ENCODE measurements at places on chromosomes 1 and 21.

DNA sequence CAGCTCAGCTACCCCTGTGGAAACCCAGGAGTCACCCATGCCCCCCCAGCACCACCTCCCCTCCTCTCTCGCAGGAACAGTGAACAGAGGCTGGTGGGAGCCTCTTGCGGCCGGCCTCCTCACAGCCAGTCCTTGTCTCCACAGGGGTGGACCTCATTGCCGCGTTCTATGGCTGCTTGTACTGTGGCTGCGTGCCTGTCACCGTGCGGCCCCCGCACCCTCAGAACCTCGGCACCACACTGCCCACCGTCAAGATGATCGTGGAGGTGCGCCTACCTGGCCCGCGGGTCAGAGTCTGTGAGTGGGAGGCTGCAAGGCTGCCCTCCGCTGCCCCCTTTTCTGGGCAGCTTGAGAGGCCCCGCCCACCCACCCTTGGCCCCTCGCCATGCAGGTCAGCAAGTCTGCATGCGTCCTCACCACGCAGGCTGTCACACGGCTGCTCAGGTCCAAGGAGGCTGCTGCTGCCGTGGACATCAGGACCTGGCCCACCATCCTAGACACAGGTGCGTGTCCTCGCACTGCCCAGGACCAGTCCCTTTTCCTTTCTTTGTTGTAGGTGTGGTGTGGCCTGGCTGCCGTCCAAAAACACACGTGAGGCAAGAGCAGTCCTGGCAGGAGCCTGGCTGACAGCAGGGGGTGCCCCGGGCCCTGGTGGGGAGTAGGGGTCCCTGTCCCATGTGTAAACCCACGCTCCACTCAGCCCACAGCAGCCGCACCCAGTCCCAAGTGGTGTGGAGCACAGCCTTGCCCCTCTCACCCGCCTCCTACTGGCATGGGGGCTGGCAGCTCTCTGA is 50.3 kb downstream of the S100B start:
- DNase-seq = no peak

GRCh38 chr1:23397908-23398307 is 26.6 kb downstream of the TCEA3 start:
- no peak for DNase-seq

DNA sequence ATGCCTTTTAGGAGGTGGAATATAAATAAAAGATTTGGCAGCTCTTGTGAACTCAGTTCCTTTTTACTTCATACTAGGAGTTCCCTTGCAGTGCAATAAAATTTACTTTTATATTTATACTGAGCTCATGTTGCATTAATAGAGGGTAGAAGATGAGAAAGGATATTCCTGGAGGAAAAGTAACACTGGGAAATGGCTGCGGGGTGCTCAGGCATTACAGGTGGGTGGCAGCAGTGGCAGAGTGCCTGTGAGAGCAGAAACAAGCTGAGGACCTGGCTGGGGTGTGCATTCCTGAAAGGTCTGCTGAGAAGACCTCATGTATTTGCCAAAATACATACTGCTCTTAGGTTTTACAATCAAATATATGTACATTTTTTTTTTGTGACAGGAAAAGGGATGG is 126.9 kb downstream of the COQ8A start:
- no peak for DNase-seq

GRCh38 chr1:167991546-167991945 is 54.7 kb upstream of the MPC2 start:
- DNase-seq = peak; percentile 28

- DNase-seq = no peak
Measured at GRCh38 chr1:56137521-56138505, 441.6 kb downstream of the PLPP3 start.

DNA sequence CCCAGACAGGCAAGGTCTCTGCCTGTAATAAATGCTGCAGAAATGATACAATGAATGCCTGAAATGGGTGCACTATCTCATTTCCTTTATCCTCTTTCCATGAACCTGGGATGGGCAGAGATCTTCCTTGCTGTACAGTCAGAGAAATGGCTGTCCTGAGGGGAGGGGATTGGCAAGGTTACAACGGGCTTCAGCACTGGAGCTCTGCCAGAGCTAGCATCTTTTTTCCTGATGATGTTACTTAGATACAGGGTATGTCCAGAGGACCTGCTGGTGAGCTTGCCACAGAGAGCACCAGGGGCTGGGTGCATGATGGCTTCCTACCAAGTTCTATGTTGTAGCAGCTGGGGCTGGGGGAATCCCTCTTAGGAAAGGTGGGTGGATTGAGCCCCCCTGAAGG is 115.1 kb downstream of the PLXNA2 start:
- DNase-seq = no peak

GRCh38 chr1:158124999-158125398 is 55.7 kb upstream of the CD1D start:
- peak; percentile 80 for DNase-seq

DNA sequence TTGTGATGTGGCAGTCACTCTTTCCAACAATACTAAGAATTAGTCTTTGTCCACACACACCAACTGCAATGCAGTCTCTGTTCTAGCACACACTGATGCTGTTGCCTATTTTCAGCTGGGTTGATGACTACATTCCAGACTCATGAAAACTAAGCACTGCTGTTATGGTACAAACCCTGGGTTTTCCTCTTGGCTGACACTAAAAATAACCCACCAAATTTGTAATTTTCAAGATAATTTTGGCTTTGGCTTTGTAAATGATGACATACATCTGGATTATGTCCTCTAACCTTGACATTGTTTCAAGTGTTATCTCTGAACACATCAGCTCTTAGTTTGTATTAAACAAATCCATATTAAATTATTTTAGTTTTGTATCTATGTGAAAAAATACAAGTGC is 444.8 kb downstream of the PTPRC start:
- no peak for DNase-seq

- no peak for DNase-seq
Measured at GRCh38 chr1:172486805-172487454, 43.1 kb upstream of the PIGC start.

DNA sequence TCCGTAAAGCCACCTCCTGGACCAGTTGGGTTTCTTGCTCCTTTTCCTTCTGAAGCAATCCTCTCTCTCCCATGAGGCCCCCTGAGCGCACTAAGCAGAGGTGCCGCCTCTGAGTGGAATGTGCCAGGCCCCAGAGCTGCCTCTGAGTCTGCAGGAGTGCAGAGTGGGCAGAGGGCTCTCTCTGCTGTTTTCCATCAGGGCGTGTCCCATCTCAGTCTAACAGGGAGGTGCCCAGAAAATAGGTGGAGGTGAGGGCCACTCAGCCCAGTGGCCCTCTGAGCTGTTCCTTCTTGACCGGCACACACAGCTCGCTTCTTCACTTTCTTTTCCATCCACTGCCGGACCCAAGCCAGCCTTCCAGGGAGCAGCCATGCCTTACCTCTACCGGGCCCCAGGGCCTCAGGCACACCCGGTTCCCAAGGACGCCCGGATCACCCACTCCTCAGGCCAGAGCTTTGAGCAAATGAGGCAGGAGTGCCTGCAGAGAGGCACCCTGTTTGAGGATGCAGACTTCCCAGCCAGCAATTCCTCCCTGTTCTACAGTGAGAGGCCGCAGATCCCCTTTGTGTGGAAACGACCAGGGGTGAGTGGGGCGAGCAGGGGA is at the start of gene CAPN9:
Gene CAPN9, plus strand, starts transcription at position 262 of the 604 bp plus-strand sequence. Its CDS starts 109 bp downstream, at position 371.
- no peak for DNase-seq

DNA sequence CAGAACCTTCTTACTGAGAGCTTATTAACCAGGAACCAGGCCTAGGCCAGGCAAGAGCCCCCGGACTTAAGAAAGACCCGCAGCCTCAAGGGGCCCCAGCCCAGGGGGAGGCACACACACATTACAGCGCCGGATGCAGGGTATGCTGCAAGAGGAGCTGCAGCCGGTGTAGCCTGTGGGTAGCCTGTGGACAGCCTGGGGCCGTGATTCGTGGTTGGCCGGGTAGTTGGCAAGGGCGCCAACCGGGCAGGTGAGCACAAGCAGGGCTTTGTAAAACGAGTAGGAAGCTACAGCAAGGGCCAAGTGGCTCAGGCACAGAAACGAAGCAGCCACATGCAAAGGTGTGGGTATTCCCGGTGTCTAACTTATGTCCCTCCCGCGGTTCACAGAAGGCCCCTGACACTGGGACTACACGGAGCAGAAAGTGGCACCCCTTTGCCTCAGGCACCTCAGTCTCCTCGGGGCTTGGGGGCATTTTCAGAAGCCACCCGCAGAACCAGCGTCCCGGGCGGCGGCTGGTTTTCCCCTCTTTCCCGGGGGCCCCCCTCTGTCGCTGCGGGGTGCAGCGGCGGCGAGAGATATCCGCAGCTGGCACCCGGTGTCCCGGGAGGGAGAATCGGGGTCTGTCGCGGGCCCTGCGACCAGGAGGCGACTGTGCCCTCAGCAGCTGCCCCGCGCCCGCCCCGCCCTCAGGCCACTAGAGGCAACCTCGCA is 40.8 kb downstream of the KIAA1614 start:
- no peak for DNase-seq

GRCh38 chr1:86224651-86225310 is 68.2 kb upstream of the COL24A1 start:
- no peak for DNase-seq

DNA sequence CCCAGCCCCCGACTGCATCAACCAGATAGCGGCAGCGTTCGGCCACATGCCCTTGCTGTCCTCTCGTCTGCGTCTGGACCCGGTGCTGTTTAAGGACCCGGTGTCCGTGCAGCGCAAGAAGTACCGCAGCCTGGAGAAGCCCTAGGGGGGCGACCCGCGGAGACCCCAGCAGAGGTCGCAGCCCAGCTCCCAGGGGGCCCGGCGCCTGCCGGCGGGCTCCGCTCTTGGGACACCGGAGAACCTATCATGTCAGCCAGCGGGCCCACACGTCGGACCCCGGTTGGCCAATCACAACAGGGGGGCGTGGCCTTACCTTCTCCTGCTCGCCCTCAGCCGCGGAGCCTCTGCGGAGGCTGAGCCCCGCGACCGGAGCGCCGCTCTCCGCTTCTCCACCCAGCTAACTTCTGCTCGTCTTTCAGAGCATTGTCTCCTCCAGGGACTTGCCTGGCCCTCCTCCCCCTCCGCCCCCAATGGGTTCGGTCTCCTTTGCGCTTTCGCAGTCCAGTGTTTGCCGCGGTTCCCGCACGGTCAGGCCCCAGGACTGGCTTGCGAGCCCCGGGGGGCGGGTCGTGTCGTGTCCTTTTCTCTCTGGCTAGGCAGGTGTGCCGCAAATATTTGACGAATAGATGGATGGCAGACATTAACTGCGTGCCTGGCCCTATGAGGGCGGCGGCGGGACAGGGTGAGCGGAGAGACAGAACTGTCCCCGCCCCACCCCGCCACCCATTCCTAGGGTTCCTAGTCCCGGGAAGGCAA is 10.5 kb downstream of the SLC30A2 start:
- DNase-seq = peak; percentile 73

DNA sequence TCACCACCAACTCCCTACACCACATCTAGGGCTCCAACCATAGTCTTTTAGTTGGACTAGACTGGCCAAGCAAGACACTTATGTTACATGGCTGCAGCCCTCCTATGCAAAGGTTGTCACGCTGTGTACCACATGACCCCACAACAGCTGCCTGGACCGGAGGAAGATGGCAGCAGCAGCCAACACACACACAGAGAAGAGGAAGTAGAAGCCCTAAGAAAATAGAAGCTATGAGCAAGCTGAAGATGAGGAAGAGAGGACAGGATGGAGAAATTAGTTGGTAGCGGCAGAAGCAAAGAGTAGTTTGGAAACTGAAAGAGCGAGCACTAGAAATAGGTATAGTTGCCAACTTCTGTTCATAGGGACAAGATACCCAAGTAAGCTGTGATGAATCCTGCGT is 60.8 kb upstream of the RALGPS2 start:
- no peak for DNase-seq

DNA sequence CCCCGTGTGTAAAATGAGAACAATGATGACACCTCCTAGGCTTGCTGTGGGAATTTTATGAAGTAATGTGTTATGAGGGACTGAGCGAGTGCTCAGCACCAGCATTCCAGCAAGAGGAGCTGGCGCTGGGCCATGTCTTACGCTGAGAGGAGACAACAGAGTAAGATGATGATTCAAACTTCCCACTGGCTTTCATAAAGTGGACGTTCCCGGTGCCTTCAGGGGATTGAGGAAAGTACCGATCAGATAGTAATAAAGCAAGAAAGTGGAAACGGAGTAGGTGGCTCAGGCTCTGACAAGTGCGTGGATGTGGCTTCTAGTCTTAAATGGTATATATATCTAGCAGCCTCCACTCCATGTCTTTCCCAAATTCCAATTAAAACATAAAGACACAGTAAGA is 23.8 kb downstream of the EPHA10 start:
- DNase-seq = peak; percentile 88

DNA sequence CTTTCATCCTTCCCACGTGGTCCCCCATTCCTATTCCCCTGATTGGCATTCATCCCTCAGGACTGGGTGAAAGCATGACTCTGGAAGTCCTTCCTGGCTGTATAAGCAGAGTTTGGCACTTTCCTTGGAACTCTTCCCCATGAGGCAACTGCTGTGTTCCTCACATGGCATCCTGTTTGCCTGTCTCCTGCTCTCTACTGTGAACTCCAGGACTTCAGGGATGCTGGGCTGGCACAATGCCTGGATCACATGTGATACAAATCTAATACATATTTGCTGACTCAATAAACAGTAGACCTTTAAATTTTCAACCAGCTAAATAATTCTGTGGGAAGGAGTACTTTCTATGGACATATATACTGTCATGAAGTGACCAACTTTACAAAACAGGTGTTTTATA is 46.8 kb upstream of the EDEM3 start:
- DNase-seq = no peak

DNA sequence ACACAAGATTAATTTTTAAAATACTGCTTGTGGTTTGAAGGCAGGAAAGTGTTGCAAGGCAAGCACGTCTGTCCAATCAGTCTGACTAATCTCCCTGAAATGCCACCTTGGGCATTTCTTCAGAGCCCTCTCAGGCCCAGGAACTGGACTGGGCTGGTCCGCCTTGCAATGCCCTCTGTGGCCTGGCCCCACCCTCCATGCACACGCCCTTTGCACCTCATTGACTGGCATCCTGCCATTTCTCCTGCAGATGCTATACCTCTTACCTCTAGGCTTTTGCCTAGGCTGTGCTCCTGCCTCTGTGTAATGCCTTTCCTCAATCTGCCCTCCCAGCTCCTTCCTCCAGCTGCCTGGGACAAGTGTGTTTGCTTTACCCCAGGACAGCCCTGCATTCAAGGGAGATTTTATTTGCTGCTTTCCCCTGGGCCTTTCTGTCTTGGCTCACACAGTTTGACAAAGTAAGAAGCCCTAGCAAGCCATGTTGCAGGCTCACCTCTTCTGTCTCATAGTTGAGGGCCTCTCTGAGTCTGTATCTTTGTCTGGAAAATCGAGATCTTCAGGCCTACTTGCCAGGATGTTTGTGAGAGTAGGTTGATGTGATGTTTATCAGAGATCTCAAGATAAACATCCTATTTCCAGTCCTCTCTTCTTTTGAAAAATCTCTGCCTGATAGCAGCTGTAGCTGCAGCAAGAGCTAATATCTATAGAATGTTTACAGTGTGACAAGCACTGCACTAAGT is 149.2 kb upstream of the JUN start:
- DNase-seq = peak; percentile 98

- DNase-seq = no peak
Measured at GRCh38 chr1:33792651-33793050, 71.2 kb upstream of the HMGB4 start.

Data from NCI-H226 (cell line).